ENCODE measurements at places on chromosomes 11 and 22. TPM values are rescaled to one million over a fixed set of nuclear protein-coding genes. Genes with fewer than 3 reads are reported as not detected.

MYOD1 gene
- not detected for total RNA-seq

OVCH2 gene
- total RNA-seq, result not detected

MMP8 gene
- total RNA-seq, result not detected

RIMBP3C gene
- total RNA-seq, result 0.38 TPM

SLC5A4 gene
- not detected for total RNA-seq

PCF11 gene
- 161 TPM for total RNA-seq

OR8G1 gene
- total RNA-seq, result not detected

SLC5A1 gene
- not detected for total RNA-seq

CHST1 gene
- not detected for total RNA-seq

TECTA gene
- total RNA-seq, result 0.56 TPM

TXNRD2 gene
- 37.3 TPM for total RNA-seq

ROBO3 gene
- 16.9 TPM for total RNA-seq

UPK3A gene
- 0.49 TPM for total RNA-seq

OR5D13 gene
- total RNA-seq, result not detected

MAPK8IP1 gene
- total RNA-seq, result 9.7 TPM

CCDC88B gene
- 276 TPM for total RNA-seq

NXPE1 gene
- total RNA-seq, result not detected

LAYN gene
- total RNA-seq, result 0.94 TPM

LPXN gene
- total RNA-seq, result 123 TPM

MLC1 gene
- total RNA-seq, result 67.7 TPM

MMP27 gene
- not detected for total RNA-seq

MS4A1 gene
- 7.1 TPM for total RNA-seq

DERL3 gene
- total RNA-seq, result 1.3 TPM

MAP6 gene
- total RNA-seq, result not detected

RPLP2 gene
- total RNA-seq, result 1,534 TPM

KCNK4 gene
- total RNA-seq, result not detected

FOLR3 gene
- not detected for total RNA-seq

GALNT18 gene
- total RNA-seq, result 0.38 TPM

GUCY1A2 gene
- 0.15 TPM for total RNA-seq

MUC5AC gene
- not detected for total RNA-seq

FDXACB1 gene
- total RNA-seq, result 2.0 TPM

OR10D3 gene
- total RNA-seq, result not detected

GGTLC3 gene
- not detected for total RNA-seq

ACTN3 gene
- total RNA-seq, result 0.50 TPM

TRIM66 gene
- total RNA-seq, result 14.3 TPM

LMO1 gene
- not detected for total RNA-seq

FAM111A gene
- total RNA-seq, result 93.7 TPM

C11orf42 gene
- total RNA-seq, result not detected

ANO1 gene
- total RNA-seq, result not detected

KRTAP5-10 gene
- total RNA-seq, result not detected

SYT9 gene
- total RNA-seq, result not detected

CSKMT gene
- total RNA-seq, result 21.5 TPM

UBQLNL gene
- total RNA-seq, result not detected

PARVB gene
- 2.9 TPM for total RNA-seq

MPPED2 gene
- 4.2 TPM for total RNA-seq

ANGPTL5 gene
- not detected for total RNA-seq

LUZP2 gene
- not detected for total RNA-seq

DLG2 gene
- total RNA-seq, result 2.2 TPM

CD6 gene
- 111 TPM for total RNA-seq
